Right cardiac atrium (tissue), 5 donors: ENCODE measurements at places on chromosomes 7 and 10.

DNA sequence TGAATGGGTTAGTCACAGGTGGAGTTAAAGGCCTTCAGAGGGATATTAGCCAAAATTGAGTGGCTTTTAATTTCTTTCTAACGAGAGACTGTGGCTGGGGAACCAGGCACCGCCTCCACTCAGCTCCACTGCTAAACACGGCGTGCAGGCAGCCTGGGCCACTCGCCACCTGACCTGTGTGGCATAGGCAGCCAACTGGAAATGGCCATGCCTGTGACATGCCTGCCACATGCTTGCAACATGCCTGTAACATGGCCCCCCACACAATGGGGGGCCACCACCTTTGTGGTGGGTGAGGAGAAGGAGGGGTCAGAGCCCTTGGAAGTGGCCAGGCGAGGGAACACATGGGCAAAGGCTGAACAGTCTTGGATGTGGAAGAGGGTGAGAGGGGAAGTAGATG lies 60.1 kb upstream of the PAX2 start:
- DNase-seq = no peak

DNA sequence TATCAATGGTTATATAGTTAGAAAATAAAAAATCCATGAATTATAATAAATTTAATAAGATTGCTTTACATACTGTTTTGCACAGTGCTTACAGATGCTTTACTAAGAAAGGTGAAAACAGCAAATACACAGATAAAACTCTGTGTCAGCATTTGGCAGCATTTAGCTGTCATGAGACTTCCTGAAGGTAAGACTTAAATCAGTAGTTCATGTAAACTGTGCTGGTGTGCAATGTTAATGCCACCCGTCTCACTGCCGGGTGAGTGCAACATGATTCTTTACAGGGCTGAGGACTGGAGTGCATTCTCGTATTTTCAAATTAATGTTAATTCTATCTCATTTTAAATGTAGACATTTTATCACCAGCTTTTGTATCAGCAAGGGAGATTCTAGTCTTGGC lies 326.2 kb upstream of the POT1 start:
- no peak for DNase-seq

DNA sequence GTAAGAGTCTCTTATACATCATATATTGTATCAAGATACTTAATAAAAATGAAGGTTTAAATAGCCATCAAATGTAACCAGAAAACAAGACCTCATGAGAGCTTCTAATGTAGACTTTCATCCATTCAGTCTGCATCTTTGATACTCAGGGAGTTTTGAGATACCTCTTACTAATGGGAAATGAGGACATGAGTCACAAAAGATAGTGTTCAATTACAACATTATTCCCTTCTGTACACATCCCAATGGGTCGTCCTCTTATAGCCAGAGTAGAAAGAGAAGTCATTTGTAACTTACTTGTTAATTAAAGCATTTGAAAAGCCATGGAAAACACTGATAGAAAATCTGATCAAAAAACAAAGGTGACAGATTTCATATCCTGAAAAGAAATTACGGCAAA lies 19.4 kb downstream of the SHTN1 start:
- DNase-seq = no peak

- no peak for DNase-seq
Measured at GRCh38 chr10:2340831-2341647, 603.7 kb upstream of the ADARB2 start.

DNA sequence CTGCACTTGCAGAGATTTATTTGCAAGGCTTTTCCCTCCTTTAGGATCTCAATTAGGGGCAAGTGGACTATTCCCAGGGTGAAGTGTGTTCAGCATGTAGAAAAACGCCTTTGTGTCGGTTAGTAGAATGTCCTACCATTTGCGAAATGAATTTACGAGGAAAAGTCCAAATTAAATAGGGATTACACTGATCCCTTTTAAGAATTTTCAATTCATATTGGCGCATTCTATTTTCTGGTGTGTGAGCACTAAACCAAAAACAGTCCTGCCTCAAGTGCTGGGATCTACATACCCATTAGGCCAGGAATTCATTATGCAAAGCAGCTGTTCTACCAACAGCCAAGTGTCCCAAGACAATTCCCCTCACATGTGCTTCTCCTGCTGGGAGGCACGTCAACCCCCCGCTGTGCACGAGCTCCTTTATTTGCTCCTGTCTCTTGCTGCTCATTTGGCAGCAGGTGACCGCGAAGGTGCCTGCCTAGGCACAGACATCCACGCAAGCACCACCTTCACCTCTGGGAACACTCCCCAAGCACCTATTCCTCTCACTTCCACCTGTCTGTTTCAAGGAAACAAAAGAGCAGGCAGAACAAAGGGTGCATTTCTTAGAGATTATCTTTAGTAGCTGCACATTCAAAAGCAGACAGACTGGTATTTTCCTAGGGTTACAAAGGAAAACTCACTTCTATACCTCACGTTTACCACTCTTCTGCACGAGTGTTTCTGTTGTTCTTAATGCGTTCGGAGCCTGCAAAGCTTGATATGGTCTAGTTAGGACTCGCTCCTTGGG lies 134.6 kb upstream of the FGFR2 start:
- DNase-seq = no peak

GRCh38 chr7:105875505-105875904 lies 894 bp downstream of the ATXN7L1 start:
- no peak for DNase-seq

DNA sequence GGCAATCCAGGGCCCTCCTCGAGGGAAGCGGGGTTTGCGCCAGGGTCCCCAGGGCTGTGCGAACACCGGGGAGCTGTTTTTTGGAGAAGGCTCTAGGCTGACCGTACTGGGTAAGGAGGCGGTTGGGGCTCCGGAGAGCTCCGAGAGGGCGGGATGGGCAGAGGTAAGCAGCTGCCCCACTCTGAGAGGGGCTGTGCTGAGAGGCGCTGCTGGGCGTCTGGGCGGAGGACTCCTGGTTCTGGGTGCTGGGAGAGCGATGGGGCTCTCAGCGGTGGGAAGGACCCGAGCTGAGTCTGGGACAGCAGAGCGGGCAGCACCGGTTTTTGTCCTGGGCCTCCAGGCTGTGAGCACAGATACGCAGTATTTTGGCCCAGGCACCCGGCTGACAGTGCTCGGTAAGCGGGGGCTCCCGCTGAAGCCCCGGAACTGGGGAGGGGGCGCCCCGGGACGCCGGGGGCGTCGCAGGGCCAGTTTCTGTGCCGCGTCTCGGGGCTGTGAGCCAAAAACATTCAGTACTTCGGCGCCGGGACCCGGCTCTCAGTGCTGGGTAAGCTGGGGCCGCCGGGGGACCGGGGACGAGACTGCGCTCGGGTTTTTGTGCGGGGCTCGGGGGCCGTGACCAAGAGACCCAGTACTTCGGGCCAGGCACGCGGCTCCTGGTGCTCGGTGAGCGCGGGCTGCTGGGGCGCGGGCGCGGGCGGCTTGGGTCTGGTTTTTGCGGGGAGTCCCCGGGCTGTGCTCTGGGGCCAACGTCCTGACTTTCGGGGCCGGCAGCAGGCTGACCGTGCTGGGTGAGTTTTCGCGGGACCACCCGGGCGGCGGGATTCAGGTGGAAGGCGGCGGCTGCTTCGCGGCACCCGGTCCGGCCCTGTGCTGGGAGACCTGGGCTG lies 26.0 kb downstream of the PRSS2 start:
- DNase-seq = no peak

DNA sequence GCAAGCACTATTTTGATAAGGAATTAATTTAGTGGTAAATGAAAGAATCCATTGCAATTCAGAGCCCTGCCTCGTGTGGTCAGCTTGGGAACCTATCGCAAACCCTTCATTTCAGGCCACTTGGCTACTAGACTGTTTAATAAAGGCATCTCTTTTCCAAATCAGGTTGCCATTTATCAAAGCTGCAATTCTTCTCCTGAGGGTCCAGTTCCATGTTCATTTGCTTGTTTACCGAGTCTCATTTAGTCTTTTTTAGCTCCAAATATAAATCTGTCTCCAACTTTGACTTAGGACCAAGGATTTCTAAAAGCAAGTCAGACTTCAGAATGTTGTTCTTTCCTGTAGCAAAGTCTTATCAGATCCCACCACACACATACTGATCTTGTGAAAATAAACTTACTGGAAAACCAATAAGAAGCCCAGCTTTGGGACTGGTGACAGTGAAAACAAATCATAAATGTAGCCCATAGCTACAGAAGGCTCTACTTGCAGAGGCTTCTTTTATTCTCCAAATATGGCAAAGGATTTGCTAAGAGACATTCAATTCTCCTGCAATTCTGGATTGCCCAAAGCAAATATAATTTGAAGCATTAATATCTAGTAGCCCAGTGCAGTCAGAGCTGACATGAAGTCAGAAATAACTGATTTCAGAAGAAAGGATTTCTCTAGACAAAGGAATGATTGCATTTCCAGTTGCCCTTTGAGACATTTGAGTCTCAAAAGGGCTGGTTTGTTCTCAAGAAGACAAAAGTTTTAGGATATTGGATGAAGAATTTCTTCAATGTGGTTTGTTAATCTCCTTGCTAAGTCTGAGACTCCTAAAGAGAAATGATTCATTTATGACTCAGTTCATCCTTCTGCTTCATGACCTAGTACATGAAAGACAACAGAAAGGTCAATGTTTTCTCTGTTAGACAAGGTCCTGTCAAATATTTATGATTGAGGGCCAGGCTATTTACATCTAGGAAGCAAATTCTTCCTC lies 28.0 kb downstream of the PPP1R3C start:
- no peak for DNase-seq

DNA sequence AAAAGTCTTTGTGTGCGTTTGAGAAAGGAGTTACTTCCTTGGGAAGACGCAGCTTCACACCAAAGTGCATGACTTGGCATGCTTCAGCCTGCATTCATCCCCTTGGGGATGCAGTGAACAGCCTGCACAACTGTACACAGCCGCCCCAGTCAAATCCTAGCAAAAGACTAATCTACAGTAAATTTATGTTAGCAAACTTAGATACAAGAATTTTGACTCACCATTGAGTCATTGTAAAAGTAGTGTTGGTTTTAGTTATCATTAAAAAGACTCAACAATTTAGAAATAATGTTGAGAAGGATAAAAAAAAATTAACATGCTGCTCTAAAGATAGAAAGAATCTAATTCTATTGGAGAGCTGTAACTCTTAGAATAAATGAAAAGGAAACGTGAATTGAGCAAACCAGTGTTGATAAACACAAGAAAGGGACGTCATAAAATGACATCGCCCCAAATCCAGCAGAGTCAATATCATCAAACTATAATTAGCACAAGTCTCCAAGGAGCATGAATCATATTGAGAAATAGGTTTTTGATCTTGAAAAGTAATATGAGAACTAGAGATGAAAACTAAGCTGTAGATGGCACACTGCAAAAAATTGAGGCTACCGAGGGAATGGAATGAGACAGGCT lies 11.9 kb upstream of the OPTN start:
- DNase-seq = no peak

GRCh38 chr7:110774071-110774470 lies 316.9 kb upstream of the LRRN3 start:
- DNase-seq = no peak

GRCh38 chr7:82126576-82126975 lies 317.0 kb downstream of the CACNA2D1 start:
- no peak for DNase-seq
